NCI-H526 (cell line): ENCODE measurements at places on chromosomes 2 and 18.

GRCh38 chr2:75389271-75389670 lies 171.5 kb downstream of the EVA1A start:
- no peak for DNase-seq

DNA sequence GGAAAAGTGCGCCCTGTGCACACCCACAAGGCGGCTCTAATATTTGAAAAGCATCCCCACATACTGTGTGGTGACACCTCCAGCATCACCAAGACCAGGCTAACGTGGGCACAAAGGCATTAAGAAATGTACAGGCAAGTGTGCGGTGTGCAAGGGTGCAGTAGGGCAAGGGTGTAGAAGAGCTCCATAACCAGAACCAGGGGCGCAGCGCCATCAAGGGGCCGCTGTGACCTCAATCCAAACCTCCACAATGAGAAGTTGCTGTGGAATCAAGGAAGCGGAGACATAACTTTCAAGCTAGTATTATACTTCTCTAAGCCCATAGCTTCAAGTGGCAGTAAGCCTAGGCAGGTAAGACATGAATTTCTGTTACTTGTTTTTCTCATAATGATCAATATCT lies 13.0 kb downstream of the L3MBTL4 start:
- DNase-seq, result no peak

DNA sequence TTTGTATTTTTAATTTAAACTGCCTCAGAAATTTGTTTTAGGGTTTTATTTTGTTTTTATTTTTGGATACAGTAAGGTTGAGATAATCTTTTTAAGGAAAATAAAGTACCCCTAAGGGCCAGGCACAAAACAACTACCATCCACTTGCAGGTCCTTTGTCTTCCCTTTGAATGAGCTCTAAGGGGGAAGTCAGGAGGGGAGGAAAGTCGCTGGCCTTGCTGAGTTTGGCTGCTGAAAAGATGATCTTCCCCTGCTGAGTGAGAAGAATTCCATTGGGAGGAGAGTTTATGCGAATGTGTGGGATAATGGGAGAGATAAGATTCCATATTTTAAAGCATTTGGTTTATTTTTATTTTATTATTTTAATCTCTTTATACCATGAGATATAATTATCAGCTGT lies 100.7 kb downstream of the ARHGAP15 start:
- DNase-seq, result no peak

DNA sequence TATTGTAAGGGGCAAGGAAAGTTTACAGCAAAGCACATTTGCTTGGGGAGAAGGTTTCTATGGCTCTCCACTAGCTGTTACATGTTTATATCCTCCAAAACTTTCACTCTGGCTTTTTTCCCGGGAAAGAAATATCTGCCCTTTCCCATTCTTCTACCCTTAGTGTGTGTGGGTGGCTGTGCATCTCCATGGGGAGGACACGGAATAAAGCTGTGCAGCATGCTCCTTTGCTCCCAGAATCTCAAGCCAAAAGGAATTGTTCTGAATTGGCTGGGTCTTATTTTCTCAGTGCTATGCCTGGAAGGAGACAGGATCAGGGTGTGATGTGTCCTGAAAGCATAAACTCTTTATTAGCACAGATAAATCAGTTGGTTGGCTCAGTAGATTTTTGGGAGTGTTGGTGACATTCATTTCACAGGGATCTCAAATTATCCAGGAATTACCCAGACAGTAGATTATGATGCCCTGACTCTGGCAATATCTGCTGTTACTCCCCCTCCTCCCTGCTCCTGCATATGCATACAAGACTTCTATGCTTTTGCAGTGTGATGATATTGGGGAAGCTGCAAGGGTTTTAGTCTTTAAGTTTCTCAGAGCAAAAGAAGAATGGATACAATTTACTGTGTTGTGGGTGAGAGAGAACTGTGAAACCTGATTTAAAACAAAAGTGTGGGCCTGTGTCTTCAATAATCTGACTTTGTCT lies 63.1 kb downstream of the PARD3B start:
- DNase-seq, result no peak

DNA sequence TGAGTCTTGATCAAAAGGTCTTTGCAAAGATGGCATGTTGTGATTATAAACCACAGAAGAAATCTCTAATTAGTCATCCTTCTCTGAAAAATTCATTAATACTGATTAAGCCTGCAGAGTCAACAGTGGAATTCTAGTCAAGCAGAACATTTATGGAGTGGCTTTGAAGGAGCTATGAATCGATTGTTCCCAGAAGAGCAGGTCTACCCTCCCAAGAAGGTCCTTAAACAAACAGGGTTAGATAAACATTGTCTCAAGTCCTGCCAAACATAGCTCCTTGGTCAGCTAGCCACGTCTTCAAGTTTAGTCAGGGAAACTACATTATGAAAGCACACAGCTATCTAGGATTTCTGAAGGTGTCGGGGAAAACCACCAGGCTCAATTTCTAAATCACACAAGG lies 88.9 kb downstream of the ITGA4 start:
- DNase-seq, result no peak
